ENCODE measurements at places on chromosomes 5 and 9.

- no peaks in the 10 kb centered on the region for H3K4me1 ChIP-seq
- H3K4me3 ChIP-seq: no peak overlapping the region
- no peak overlapping the region for H3K27ac ChIP-seq
- no peaks in the 10 kb centered on the region for H3K36me3 ChIP-seq
- no peak for DNase-seq
- no peaks in the 10 kb centered on the region for H3K27me3 ChIP-seq
These were observed 33.7 kb downstream of the SLC31A2 start for GRCh38 chr9:113184539-113184938.

DNA sequence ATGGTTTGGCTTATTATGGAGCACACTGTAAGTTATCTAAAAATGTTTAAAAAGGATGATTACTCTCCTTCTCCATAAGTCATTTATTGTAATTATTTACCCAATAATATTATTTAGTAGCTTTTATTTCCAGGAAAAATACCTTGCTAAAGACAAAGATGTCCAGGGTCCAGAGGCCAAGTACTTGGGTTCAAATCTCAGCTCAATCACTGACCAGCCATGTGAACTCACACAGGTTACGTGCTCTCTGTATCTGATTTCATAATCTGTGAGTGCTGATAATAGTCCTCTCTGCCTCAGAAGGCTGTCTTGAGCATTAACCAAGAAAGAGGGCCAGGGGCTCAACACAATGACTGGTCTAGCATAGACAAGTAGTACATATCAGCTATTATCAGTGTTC, 27.0 kb downstream of the ALDH1A1 start:
- DNase-seq: no peak
- H3K36me3 ChIP-seq: no peaks in the 10 kb centered on the region
- no peak overlapping the region for H3K27ac ChIP-seq
- no peaks in the 10 kb centered on the region for H3K27me3 ChIP-seq

DNA sequence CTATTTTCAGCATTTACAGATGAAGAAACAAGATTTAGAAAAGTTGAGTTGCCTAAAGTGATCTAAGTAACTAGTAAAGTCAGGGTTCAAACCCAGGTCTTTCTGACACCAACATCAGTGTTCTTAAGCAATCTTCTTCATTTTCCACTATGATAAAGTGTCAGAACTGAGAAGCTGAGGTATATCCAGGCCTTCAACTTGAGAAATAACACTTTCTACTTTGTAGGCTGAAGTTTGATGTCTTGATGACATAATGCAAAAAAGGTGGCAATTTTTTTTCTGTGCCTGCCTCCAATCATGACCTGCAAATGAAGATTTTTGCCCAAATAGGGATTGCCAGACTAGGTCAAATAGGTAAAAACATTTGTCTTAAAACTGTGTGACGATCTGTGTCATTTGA, 81.3 kb downstream of the NR3C1 start:
- no peaks in the 10 kb centered on the region for H3K4me1 ChIP-seq
- H3K27me3 ChIP-seq: no peaks in the 10 kb centered on the region
- no peak overlapping the region for H3K27ac ChIP-seq
- DNase-seq: no peak
- no peak overlapping the region for H3K4me3 ChIP-seq
- H3K36me3 ChIP-seq: no peaks in the 10 kb centered on the region

DNA sequence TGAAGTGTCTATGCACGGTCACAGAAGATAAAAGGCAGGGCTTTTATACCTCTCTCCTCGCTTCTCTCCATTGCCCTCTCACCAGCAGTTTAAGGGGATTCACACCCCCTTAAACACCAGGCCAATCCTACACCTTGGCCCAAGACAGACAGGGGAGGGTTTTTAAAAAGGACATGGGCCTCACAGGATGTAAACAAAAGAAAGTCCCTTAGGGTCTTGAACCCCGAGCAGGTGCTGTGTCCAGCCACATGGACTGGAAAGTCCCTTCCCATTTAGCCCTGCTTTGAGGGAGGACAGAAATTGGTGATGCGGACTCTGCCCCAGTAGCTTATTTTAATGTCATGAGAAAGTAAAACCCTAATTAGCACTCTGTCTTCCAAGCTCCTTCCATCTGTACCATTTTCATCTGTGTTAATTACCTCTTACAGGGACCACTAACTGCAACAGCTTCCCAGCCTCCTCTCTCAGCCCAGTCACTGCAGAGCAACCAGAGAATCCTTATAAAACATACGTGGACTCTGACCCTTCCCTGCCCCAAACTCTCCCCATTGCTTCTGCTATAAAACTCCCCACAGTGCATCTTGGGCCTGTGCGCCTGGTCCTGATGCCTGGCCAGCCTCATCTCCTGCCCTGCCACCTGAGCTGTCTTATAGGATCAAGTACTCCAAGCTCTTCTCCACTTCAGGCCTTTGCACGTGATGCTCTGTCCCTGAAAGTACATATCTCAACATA, 16.7 kb downstream of the WHRN start:
- no peak for DNase-seq
- H3K36me3 ChIP-seq: no peaks in the 10 kb centered on the region
- H3K27ac ChIP-seq: no peak overlapping the region
- H3K27me3 ChIP-seq: no peaks in the 10 kb centered on the region
- no peak overlapping the region for H3K4me3 ChIP-seq

GRCh38 chr5:121429761-121430160, 421.9 kb upstream of the FTMT start:
- DNase-seq: no peak
- no peak overlapping the region for H3K4me3 ChIP-seq
- H3K27me3 ChIP-seq: no peaks in the 10 kb centered on the region
- no peaks in the 10 kb centered on the region for H3K36me3 ChIP-seq
- H3K27ac ChIP-seq: no peak overlapping the region

DNA sequence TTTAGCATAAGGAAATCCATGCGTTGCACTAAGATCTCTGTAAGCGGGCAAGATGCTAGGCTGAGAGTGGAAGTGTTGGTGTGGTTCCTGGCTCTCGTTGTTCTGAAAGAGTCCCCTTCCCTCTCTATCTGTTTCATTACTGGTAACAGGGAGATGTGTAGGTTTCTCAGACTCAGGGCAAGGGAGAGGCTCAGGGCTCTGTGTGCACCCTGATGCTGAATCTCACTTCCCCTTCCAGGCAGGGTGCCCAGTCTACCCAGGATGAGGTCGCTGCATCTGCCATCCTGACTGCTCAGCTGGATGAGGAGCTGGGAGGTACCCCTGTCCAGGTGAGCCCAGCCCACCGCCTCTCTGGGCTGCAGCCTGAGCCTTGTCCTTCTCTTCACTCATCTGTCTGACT, 45.7 kb downstream of the STOM start:
- no peak for DNase-seq
- H3K4me3 ChIP-seq: no peak overlapping the region
- no peaks in the 10 kb centered on the region for H3K36me3 ChIP-seq
- H3K4me1 ChIP-seq: peaks cover 4% of the 10 kb centered on the region

DNA sequence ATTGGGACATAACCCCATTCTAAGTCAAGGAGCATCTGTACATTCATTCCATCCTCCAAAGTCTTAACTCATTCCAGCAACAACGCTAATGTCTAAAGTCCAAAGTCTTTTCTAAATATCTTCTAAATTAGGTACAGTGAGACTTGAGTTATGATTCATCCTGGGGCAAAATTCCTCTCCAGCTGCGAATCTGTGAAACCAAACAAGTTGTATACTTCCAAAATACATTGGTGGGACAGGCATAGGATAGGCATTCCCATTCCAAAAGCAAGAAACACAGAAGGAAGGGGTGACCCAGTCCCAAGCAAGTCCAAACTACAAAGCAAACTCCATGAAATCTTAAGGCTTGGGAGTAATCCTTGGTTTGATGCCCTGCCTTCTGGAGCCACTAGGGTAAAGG, 97.6 kb upstream of the FANCC start:
- H3K4me3 ChIP-seq: no peak overlapping the region
- no peak overlapping the region for H3K27ac ChIP-seq
- DNase-seq: no peak
- no peaks in the 10 kb centered on the region for H3K36me3 ChIP-seq
- no peaks in the 10 kb centered on the region for H3K4me1 ChIP-seq

GRCh38 chr9:127927201-127927987, 3.2 kb downstream of the PIP5KL1 start:
- H3K4me3 ChIP-seq: peak overlapping the region; percentile 18
- no peak overlapping the region for H3K27ac ChIP-seq
- no peaks in the 10 kb centered on the region for H3K36me3 ChIP-seq
- DNase-seq: peak; percentile 82
- no peaks in the 10 kb centered on the region for H3K27me3 ChIP-seq

DNA sequence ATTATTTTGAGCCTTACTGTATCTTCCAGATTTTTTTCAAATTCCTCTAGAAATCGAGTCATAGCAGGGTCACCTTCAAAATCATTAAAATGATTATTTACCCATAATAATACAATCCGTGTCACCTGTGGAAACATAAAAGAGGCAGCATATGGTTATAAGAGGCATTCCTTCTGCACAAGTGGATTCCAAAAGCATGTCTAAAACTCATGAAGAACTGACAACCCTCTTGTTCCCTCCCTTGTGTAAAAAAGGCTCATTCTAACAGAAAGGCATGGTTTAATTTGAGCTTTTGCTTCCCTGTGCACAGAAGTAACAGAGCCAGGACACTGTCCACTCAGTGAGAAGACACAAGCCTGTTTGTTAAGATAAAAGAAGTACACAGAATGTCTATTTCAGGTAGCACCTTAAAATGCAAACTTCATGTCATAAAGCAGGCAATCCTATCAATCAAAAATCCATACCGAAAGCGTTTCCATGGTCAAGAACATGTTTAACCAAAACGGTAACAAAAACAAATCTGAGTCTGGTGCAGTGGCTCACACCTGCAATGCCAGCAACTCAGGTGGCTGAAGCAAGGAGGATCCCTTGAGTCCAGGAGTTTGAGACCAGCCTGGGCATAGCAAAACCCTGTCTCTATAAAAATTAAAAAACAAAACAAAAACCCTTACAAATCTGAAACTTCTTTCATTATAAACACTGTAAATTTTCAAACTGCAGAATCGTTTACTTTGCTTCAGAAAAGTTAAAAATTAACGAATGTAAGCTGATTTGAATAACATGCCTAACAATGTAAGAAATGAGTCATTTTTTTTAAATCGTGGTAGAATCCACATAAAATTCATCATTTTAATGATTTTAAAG, 139.3 kb downstream of the RAPGEF6 start:
- H3K27me3 ChIP-seq: no peaks in the 10 kb centered on the region
- H3K36me3 ChIP-seq: no peaks in the 10 kb centered on the region
- no peak overlapping the region for H3K4me3 ChIP-seq

DNA sequence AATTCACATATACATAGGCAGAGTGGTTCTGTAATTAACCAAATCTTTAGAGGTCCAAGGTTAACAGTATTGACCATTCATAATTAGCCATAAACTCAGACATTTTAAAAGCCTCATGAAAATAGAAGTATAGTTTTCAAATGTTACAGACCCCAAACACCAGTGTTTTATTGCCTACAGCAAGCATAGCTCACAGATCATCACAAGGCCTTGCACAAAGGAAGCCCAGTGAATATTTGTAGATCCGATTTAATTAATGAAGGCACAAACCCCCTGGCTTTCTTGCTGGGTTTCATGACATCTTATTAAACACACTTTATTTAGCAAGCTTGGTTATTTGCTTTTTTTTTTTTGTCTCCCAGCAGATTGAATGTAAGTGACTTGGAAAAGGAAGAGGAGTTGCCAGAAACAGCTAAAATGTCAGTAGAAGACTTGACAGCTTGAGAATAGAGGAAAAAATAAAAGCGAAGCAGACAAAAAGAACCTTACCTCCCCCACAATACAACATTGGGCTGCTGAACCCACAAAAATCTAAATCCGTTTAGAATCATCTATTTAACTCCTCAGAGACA, 283.9 kb upstream of the TNC start:
- no peaks in the 10 kb centered on the region for H3K36me3 ChIP-seq
- DNase-seq: no peak
- H3K4me3 ChIP-seq: no peak overlapping the region
- no peaks in the 10 kb centered on the region for H3K27me3 ChIP-seq

DNA sequence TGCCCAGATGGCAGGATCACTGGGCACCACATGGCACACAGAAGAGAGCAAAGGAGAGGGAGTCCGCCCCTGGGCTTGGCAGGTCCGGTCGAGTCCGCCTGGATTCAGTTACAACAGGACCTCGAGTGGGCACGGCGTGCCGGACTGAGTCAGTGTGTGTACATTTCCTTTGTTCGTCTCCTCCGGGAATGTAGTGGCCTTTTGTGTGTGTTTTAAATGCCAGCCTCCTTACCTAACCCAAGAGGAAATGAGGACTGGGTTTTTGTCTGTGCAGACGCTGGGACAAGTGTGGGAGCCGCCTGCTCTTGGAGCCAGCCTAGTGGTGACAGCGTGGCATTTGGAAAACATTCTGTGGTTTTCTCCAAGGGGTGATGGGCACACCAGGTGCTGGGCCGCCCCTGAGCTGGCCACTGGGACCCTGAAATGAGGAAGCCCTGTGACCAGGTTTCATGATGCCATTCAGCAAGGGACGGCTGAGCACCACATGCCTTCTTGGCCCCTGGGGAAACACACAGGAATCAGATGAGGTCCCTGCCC, 9.6 kb downstream of the NEK6 start:
- peak; percentile 61 for DNase-seq
- H3K27me3 ChIP-seq: no peaks in the 10 kb centered on the region
- peaks cover 31% of the 10 kb centered on the region for H3K4me1 ChIP-seq
- peak overlapping the region; percentile 13 for H3K27ac ChIP-seq

DNA sequence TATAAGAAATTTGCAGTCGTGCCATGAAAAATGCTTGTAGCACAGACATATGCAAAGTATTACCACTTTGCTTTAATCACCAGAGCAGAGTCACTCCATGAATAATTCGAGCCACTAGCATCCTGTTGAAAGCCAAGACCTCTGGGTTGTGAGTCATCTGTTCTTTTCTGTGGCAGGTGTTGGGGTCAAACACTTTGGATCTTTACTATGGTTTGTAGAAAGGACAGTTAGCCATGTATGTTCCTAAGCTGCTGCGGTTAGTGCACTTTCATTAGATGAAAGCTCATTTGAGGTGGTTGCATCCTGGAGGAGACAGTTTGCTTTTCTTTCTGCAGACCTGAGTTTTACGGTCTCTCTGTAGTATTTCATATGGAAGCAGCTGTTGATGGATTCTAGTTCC, 223.7 kb downstream of the DMRT2 start:
- no peak for DNase-seq
- no peaks in the 10 kb centered on the region for H3K4me1 ChIP-seq
- H3K4me3 ChIP-seq: no peak overlapping the region
- H3K27me3 ChIP-seq: no peaks in the 10 kb centered on the region
- no peak overlapping the region for H3K27ac ChIP-seq
- no peaks in the 10 kb centered on the region for H3K36me3 ChIP-seq
